ENCODE measurements at places on chromosomes 16 and 17.

GRCh38 chr16:6547131-6547530, 785.5 kb upstream of the RBFOX1 start:
- DNase-seq: no peak

- no peak for DNase-seq
These were observed 37.2 kb downstream of the C16orf82 start for GRCh38 chr16:27103954-27104353.

GRCh38 chr17:80585890-80586845, 41.5 kb downstream of the RPTOR start:
- DNase-seq: no peak

- no peak for DNase-seq
These were observed 394 bp upstream of the CPD start for GRCh38 chr17:30378241-30378824.

GRCh38 chr17:16471295-16471694, 20.7 kb downstream of the LRRC75A start:
- DNase-seq: no peak

- peak; percentile 32 for DNase-seq
These were observed 593 bp downstream of the GFER start for GRCh38 chr16:1984347-1985225.

GRCh38 chr16:78606545-78606944, 507.1 kb downstream of the WWOX start:
- no peak for DNase-seq

Measured in WERI-Rb-1 (cell line).